Bone marrow (tissue), 2 donors: ENCODE measurements at places on chromosomes 12 and 14.

DNA sequence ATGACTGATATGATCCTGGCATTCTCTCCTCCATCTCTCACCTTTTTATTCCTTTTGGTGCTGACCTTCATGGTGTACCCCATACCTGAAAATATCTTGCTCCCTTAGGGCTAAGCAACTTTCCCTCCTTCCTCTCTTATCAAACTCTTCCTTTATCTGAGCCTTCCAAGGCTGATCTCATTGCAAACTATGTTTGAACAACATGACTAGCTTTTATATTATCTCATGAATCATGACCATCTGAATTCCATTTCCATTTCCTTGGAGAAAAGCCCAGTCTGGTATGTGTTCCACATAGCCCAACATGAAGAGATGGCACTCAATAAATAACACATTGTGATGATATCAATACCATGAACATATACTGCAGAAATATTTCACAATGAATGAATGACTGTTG, 111.6 kb downstream of the TSPAN8 start:
- DNase-seq: no peak

GRCh38 chr12:131135311-131135785, 181.6 kb downstream of the ADGRD1 start:
- DNase-seq: no peak

DNA sequence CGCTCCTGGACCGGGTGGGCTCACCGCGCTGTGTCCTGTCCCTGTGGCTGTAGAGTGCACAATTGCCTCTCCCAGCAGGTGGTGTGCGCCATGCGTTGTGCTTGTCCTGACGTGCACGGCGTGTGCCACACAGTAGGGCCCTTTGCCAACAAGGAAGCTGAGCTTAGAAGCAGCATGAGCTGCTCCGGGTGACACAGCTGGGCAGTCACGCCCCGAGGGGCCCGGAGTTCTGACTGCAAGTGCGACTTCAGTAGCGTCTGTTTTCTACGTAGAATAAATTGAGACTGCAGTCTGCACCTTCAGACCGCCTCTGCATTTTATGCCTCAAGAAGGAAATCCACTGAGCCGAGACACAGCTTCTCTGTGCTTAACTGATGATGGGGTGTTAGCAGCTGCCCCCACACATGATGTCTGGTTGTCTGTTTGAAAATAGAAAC, 81.6 kb downstream of the ADGRD1 start:
- no peak for DNase-seq

- no peak for DNase-seq
Measured at GRCh38 chr14:105864651-105865265, 338.4 kb downstream of the TMEM121 start.

GRCh38 chr14:83017296-83017695, 1483.6 kb upstream of the SEL1L start:
- no peak for DNase-seq

DNA sequence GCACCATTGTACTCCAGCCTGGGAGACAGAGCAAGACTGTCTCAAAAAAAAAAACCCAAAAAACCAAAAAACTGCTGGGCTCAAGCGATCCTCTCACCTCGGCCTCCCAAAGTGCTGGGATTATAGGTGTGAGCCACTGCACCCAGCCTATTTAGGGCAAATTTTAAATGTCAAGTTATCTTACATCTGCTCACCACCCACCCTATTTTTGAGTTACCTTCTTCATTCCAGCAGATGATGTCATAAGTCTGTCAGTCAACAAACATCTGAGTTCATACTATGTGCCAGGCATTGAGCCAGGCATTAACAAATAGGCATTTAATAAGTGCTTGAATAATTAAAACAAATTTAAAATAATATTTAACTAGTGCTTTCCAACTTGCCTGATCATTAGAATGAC, 21.5 kb downstream of the BATF start:
- DNase-seq: no peak

GRCh38 chr12:47977046-47977771, 13.8 kb downstream of the TMEM106C start:
- no peak for DNase-seq

- no peak for DNase-seq
Measured at GRCh38 chr12:125487336-125487735, 422.1 kb downstream of the AACS start.

DNA sequence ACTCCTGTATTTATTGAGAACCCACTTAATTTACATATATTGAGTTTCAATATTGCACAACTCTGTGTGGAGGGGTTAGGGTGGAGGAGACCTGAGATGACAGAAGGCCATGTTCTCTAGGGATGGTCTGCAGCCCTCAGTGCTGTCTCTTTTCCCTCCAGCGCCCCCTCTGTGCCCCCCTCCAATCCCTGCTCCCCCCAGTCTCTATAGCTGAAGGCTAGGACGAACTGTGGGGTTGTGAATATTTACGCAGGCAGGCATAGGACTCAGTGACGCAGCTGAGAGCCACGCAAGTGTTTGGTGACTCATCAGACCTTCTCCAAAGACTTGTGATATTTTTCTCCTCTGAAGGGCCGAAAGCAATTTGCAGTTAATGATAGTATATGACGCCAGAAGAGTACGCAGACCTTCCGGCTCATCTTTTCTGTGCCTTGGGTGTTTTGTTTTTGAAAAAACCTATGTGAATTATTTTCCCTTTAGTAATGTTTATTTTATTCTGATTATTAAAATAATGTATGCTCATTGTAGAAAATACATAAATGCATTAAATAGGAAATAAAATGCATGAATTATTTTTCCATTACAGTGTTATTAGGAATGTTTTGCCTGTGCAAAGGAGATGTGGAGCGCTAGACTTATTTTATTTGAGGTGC, 85.3 kb downstream of the SLC25A47 start:
- no peak for DNase-seq

GRCh38 chr14:77556946-77557345, 58.3 kb upstream of the ISM2 start:
- DNase-seq: peak; percentile 39
